ENCODE measurements at places on chromosomes 1 and 21.

GRCh38 chr1:220300442-220301121 is 28.3 kb upstream of the RAB3GAP2 start:
- DNase-seq, result no peak

- DNase-seq, result no peak
These were observed 10.8 kb downstream of the SLC45A3 start for GRCh38 chr1:205669341-205670149.

- DNase-seq, result no peak
These were observed 12.0 kb downstream of the TAF5L start for GRCh38 chr1:229613938-229614337.

GRCh38 chr1:216045400-216045799 is 377.8 kb downstream of the USH2A start:
- DNase-seq, result no peak

GRCh38 chr1:28517649-28517999 is 11.8 kb downstream of the RCC1 start:
- DNase-seq, result no peak

- no peak for DNase-seq
These were observed 106.4 kb downstream of the TGFBR3 start for GRCh38 chr1:91779548-91780021.

DNA sequence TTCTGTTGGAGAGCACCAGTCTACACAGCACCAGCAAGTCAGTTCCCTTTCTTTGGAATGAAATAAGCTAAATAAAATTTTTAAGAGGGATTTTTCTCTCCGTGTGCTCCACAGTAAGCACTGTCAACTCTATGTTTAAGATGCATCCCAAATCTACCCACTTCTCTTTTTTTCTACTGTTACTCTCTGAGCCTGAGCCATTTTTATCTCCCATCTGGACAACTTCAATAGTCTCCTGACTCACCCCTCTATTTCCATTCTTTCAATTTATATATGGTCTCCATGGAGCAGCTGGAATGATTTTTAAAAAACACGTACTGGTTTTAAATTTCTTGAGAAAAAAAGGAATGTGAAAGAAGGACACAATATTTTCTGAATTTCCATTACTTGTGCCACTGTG is 24.7 kb upstream of the CCT8 start:
- DNase-seq, result no peak

DNA sequence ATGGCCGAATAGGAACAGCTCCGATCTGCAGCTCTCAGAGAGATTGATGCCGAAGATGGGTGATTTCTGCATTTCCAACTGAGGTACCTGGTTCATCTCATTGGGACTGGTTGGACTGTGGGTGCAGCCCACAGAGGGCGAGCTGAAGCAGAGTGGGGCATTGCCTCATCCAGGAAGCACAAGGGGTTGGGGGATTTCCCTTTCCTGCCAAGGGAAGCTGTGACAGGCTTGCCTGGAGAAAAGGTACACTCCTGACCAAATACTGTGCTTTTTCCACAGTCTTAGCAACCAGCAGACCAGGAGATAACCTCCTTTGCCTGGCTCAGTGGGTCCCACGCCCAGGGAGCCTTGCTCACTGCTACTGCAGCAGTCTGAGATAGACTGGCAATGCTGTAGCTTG is 66.9 kb downstream of the HSD3B1 start:
- no peak for DNase-seq

DNA sequence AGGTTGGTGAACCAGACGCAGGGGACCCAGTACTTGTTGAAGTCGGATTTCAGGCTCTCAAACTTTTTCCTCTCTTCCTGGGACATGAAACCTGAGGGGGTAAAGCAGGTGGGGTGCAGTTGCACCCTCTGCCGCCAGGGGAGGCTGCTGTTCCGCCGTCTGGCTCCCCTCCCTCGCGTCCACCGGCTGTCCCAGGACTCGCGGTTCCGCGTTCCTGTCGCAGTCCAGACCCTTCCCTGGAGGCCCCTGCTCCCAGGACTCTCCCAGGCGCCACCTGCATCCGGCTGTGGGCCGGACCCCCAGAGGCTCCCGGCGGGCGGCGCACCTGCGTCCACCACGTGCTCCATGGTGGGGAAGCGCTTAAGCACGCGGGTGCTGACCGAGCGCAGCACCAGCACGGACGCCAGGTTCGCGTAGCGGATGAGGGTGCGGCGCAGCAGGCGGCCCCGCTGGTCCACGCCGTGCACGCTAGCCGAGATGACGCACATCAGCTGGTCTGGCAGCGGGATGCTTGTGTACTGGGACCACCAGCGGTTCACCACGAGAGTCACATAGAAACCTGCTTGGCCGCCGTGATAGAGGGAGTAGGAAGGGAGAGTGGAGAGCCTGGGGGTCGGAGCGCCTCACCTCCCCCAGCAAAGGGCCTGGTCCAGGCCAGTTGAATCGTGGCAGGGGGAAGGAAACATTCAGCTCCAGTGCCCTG is 1.7 kb downstream of the BEST4 start:
- DNase-seq, result no peak

DNA sequence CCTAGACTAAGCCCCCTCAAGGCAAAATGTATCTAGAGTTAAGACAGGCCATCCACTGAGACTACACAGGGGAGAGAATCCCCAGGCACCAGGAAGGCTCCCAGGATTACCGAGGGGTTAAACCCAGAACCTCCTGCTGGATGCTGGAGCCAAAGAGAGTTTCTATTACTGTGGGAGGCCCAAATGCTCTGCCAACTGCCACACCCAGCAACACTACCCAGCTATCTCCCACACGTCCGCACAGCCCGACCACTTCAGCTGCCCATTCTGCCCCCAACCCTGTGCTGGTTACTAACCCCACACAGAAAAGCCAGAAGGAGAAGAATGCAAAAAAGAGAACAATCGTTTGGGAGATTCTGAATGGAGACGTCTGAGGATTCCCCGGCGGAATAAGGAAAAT is 63.6 kb downstream of the CD46 start:
- DNase-seq, result no peak

GRCh38 chr1:157725221-157725577 is 24.6 kb upstream of the FCRL3 start:
- DNase-seq, result no peak

DNA sequence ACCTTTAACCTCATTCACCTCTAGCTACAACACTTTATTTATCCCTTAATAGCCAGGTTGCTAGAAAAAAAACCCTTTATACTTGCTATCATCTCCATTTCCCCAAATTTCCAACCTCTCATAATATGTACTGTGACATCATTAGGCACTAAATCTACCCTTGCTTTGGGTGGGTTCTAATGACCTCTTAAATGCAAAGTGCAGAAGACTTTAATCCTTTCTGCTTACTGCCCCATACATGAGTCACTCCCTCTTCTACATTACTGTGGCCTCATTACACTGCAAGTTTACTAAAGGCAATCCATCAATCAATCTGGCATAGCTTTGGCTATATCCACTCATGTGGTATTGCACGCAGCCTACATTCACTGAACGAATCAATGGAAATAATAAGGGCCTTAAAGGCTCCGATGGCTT is 353.3 kb downstream of the SMYD3 start:
- peak; percentile 17 for DNase-seq

DNA sequence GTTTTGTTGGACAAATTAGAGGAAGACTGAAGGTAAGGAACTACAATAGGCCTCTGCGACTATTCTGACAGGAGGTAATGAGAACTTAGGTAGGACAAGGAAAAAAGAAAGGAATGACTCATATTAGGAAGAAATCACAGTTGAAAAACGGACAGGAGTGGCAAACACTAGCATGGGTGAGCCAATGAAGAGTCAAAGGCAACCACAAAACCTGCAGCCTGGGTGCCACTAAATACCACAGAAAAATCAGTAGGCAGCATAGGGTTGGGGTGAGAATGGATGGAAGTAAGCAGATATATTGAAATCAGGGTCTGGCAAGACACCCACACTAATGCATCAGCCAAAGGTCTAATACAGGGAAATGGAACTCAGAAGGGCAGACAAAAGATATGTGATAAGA is 10.0 kb downstream of the RBM34 start:
- no peak for DNase-seq

- peak; percentile 18 for DNase-seq
These were observed 54.7 kb downstream of the APP start for GRCh38 chr21:26115899-26116298.

GRCh38 chr1:206674745-206675175 is 9.9 kb upstream of the MAPKAPK2 start:
- DNase-seq, result no peak

- no peak for DNase-seq
These were observed 25.5 kb upstream of the DDAH1 start for GRCh38 chr1:85490270-85490985.

DNA sequence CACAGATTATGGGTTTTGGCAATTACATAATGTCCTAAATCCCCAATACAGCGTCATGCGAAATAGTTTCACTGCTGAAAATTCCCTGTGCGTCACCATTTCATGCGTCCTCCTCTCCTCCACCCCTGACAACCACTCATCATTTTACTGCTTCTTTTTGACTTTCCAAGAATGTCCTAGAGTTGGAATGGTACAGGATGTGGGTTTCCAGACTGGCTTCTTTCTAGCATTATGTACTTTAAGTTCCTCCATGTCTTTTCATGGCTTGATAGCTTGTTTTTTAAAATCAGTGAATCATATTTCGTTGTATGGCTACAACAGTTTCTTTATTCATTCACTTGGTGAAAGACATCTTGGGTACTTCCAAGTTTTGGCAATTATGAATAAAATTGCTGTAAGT is 7.4 kb downstream of the NBPF3 start:
- no peak for DNase-seq

DNA sequence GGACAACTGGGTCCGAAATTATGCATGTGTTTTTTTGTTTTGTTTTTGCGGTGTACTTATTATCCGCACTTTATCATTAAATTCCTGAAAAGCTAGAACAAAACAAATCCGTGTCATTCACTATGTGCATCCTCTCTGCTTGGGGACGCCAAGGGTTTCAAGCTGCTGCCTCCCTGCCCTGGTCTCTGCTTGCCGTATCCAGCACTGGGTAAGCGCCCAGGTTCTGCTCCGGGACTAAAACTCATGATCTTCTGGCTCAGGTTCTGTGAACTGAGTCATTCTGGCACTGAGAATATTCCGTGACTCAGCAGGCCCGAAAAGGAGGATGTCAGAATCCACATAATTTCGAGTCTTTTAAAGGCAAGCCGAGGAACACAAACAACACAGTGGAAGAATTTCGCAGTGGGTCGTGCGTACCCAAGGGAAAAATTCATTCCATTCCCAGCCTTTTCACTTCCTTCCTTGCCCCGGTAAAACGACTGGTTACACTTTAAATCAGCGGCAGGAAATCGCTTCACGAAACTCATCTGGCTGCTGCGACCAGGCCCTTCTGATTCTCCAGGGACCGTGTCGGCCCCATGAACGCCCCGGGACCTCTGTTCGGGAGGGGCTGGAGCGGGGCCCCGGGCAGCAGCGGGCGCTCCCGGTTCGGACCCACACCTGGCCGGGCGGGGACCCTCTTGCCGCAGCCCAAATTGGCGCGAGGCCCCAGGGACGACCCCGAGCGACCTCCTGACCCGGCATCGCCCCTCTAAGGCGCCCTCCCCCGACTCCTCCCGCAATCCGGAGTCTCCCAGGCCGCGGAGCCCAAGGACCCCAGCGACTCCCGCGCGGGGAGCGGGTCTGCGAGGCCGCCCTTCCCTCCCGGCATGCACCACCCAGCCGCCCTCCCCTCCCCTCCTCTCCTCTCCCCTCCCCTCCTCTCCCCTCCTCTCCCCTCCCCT is 746 bp upstream of the LAMC1 start:
- peak; percentile 50 for DNase-seq

DNA sequence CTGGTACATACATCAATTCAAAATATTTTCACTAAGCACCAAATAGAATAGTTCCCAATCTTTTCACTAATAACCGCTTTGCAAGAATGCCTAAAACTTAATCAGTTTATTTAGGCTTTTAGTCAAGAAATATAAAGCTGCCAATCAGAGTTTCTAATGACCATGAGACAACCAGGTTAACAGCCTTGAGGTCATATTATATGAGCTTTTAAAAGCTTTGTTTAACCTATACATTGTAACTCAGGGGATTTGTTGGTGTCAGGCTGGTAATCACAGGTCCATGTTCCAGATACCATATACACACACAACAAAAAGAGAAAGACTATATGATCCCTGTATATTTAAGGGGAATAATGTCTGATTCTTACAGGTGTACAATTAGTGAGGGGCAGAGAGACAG is 246.2 kb upstream of the ADGRL2 start:
- DNase-seq, result no peak

All from NCI-H345 (cell line).